Stimulated activated CD8-positive, alpha-beta memory T cell treated with anti-CD3 and anti-CD28 coated beads, Interleukin-4, amount 100 ng/mL, for 24 hours (primary cell): ENCODE measurements at places on chromosomes 2 and 18.

DNA sequence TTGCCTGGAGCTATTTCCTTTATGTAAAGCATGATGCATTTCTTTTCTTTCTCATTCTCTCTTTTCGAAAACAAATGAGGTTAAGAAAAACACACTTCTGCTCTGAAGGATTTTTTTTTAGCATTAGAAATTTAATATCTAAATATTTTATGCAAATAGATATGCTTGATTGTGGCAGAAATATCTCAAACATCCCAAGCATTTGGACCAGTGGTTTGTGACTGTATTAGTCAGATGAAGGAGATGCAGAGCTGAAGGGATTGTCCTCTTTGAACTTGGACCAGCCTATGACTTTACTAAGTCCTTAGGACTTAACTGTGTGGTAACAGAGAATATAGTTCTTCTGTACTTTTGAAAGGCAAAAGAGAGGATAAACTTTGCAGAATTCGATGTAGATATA, 335.9 kb upstream of the NT5C1B start:
- DNase-seq: no peak

- no peak for DNase-seq
Observed at GRCh38 chr2:192307530-192307929, 112.8 kb upstream of the TMEFF2 start.

GRCh38 chr2:62803961-62804360, 98.4 kb downstream of the EHBP1 start:
- DNase-seq: no peak

DNA sequence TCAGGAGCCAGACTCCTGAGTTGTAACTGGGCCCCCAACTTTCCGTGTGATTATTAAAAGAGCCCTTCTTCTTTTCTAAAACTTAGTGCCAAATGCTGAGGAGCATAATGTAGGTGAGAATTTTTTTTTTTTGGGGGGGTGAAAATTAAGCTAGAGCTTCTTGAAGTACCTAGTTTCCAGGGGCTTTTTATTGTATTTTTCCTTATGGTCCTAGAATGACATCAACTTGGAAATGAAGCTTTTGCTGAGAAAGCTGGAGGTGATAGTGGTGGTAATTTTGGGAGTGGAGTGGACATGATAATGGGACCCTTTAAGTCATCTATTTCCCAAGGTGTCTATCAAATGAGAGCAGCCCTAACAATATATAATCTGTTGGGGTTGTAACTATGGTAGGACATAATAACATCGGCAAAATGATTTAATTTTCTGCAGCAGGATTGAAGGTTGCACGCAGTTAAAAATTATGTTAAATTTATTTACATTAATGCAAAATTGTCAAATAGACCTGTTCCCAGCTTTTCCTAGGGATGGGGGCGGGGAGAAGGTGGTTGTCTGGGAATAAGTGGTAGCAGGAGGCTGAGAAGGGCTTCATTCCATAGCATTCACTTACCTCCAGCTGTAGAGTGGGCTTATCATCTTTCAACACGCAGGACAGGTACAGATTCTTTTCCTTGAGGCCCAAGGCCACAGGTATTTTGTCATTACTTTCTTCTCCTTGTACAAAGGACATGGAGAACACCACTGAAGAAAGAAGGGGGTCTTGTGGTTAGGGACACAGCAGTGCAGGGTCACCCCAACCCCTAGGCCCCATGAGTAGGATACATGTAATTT, 5.7 kb downstream of the IL1B start:
- DNase-seq: no peak

DNA sequence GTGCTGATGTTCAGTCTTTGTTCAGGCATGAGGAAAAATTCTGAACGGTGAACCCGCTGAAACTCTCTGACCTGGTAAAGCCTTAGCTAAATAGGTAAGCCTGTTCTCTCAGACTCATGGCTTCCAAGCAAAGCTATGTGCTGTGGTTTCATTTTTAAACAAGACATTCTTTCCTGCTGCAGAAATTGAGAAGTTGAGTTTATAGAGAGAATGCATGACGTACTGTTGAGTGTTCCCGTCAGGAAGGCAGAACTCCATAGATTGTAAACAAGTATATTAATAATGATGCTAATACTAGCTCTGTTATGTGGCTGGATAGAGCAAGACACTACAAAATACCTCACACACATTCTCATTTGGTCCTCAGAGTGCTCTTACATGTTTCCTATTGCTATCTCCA, 424.0 kb upstream of the CRIM1 start:
- no peak for DNase-seq

DNA sequence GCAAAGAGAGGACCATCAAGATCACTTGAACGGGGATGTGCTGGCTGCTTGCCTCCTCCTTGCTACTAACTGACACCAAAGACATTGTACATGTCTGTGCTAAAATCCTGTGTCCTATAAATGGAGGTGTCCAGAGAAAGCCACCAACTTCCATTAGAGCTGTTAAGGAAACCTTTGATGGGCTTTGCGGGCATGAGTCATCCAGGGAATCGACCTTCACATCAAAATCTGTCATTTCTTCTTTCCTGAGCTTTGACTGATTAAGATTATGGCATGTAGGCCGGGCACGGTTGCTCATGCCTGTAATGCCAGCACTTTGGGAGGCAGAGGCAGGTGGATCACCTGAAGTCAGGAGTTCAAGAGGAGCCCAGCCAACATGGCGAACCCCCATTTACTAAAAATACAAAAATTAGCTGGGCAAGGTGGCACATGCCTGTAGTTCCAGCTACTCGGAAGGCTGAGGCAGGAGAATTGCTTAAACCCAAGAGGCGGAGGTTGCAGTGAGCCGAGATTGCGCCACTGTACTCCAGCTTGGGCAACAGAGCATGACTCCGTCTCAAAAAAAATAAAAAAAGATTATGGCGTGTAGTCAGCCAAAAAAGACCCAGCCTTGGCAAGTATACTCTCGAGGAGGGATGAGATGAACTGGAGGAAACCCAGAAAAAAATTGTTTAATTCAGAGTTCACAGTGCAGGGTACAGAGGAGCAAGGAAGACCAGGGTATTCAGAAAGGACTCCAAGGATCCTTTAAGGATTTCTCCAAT, 115.8 kb downstream of the CABLES1 start:
- DNase-seq: no peak

DNA sequence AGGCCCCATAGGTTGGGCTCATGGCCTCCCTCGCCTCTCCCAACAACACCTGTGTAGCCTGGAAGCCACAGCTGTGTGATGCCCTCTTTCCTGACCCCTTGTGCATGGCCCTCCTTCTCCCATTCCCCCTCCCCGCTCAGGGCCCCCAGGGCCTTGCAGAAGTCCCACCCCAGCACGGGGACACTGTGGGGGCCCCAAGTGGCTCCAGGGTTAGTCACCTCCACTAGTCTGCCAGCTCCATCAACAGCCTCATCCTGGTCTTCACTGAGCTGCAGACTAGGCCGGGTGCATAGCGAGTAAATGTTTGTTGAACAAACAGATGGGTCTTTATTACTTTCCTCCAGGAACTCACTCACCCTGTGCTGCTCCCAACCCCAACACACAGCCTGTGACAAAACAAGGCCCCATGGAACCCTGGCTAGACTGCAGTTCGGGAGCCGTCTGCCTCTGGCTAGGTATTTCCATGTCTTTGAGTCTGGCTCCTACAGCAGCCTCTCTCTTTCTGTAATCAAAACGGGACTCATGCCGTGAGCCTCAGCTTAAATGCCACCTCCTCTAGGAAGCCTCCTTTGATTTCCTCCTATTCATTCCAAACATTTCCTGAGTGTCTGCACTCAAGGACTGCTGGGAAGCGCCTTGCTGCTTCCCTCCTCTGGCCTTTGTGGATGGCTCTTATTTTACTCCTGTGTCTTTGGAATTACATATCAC, 109.9 kb upstream of the ID2 start:
- no peak for DNase-seq

GRCh38 chr2:88451811-88452564, 505 bp downstream of the FOXI3 start:
- DNase-seq: no peak

- no peak for DNase-seq
Observed at GRCh38 chr18:26082475-26082874, 7.9 kb downstream of the SS18 start.

DNA sequence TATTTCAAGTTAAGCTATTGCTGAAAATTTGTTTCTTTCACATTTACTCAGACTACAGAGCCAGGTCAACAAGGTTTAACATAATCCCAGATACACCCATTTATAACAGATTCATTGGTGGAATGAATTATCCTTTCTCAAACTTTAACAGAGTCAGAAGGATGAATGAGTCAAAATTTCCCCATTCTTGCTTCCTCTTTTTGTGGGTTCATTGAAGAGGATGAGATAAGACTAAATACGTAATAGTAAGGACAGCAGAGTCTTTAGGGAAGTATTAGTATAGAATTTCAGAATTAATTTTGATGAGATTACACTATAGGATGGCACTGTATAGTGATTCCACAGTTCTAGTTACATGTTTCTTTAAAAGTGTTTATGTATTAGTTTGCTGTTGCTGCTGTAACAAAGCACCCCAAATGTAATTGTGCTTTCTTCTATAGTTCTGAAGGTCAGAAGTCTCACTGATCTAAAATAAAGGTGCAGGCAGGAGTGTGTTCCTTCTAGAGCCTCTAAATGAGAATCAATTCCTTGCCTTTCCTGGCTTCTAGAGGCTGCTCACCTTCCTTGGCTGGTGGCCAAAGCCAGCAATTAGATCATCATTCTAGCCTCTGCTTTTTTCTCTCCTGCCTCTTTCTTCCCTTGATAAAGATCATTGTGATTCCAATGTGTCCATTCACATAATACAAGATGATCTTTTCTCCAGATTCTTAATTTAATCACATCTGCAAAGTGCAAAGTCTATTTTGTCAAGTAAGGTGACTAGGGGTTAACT, 309.3 kb upstream of the PIK3C3 start:
- no peak for DNase-seq

GRCh38 chr2:159573846-159574606, 42.3 kb downstream of the BAZ2B start:
- no peak for DNase-seq

GRCh38 chr2:239533569-239534316, 132.9 kb upstream of the HDAC4 start:
- no peak for DNase-seq

DNA sequence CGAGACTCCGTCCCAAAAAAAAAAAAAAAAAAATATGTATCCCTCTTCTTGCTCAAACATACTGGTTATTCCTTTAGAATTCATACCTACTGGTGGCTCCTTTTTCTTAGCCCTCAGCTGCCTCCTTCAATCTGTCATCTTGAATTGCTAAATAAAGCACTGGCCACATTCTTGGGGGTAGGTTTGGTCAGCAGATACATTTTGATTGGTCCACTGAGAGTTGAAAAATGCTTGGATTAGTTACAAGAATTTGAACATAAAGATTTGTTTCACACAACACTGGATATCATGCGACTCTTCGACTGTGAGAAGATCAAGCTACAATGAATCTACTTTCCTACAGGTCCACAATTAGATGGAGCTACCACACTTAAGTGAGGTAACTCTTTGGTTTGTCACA, 906.1 kb upstream of the SLC39A10 start:
- DNase-seq: no peak

DNA sequence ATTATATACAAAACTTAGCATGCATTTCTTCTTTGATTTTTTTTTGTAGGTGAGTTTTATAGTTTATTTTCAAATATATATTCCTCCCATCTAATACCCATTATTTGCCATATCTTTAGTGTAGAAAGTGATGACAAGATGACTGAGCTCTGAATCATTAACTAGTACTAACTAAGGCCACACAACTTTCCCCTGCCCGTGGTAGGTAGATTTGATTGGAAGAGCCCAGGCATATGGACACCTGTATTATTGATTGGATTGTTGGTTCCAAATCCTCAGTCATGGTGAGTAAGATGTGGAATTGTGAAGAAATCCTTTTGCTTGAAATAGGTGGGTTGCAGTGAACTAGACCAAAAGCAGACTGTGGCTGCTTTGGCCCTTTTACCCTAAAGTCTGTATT, 54.8 kb downstream of the ABI2 start:
- DNase-seq: no peak

DNA sequence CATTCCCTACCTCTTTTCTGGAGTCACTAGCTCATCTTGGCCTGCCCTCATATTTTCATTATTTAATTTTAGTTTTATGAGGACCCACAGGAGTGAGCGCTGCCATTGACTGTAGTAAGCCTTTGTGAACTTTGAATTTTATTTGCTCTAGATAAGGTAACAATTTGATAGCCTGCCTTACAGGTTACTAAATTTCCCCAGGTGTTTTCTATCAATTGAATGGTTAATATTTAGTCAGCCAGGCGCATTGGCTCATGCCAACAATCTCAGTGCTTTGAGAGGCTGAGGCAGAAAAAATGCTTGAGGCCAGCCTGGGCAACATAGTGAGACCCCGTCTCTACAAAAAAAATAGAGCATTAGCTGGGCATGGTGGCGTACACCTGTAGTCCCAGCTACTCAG, 50.2 kb downstream of the DAW1 start:
- no peak for DNase-seq

DNA sequence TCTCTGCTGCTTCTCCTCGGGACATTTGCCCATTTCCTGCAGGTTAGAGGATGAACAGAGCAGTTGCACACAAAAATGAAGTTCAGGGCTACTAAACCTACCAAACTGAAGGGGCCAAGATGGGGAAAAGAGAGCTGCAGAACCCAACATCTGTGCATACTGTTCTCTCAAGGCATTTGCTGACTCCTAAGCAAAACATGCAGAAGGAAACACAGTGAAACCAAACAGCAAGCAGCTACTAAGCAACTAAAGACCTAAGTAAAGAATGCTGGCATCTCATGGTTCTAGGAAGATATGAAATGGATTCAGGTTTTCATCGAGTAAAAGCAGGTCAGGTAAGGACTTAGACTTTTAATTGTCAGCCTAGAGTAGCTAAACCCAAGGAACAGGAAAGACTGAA, 111.9 kb upstream of the SYT4 start:
- DNase-seq: no peak

GRCh38 chr2:189088591-189089205, 90.9 kb downstream of the COL5A2 start:
- no peak for DNase-seq
